Effector CD4-positive, alpha-beta T cell (primary cell): ENCODE measurements at places on chromosomes 7 and 10.

- DNase-seq: no peak
Measured at GRCh38 chr10:124040451-124041188, 52.8 kb downstream of the CHST15 start.

- no peak for DNase-seq
Measured at GRCh38 chr7:152674860-152675758, 832 bp downstream of the XRCC2 start.

GRCh38 chr10:120480065-120480600, 23.1 kb downstream of the PLPP4 start:
- DNase-seq: no peak

- DNase-seq: no peak
Measured at GRCh38 chr10:62178568-62178967, 90.1 kb downstream of the RTKN2 start.

GRCh38 chr7:38545977-38546376, 85.2 kb downstream of the AMPH start:
- no peak for DNase-seq

GRCh38 chr10:30459283-30459682, 25.3 kb downstream of the MAP3K8 start:
- DNase-seq: no peak

DNA sequence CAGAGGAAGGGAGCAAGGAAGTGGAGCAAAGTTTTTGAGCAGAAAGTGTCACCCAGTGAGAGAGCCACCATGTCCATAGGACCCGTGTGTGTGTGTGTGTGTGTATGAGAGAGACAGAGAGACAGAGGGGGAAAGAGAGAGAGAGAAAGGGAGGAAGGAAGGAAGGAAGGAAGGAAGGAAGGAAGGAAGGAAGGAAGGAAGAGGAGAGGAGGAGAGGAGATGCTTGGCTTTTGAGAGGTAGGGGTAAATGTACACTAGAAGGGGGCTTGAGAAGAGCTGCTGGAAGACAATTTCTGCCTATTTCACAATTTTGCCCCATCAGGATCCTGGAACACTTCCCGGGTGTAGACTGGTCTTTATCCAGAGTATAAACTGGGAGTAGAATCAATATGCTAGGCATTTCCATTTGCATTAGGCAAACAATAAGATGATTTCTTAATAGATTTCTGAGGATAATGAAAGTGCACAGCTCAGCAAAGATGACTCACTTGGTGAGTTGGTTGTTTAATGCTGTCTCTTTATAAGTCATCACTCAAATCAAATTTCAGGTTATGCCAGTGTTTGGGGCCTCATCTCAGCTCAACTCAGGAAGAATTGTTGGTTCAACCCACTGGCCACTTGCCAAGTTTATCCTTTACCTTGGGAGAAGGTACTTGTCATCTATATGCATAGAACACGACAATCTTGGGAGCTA, 70.0 kb upstream of the FAM13C start:
- no peak for DNase-seq

- DNase-seq: no peak
Measured at GRCh38 chr7:94330269-94331020, 64.2 kb upstream of the COL1A2 start.

DNA sequence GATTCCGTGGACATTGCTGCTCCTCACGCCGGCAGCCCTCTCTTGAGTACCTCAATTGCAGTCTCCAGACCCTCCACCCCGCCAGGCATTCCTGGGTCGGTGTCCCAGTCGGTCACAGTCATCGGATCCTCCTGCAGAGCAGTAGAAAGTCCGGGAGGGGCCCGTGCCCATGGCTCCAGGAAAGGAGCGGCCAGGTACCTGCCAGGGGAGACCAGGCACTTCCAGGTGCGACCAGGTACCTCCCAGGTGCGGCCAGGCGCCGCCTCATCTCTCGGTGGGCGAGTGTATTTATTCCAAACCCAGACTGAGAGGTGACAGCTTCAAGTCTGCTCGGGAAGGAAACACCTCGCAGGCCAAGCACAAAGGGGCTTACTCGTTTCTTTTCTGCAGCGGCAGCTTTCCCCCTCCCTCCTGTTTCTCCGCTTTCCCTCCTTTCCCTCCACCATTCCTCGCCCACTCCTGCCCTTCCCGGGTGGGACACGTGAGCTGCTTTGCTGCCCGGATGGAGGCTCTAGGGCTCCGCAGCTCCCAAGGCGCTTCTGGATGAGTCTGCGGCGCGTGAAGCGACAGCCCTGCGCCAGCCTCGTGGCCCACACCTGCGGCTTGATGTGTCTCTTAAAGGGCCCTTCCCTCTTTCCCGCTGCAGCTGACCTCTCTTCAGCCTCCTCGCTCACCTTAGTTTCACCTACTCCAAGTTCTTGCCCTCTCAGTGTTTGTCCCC, 39.4 kb upstream of the AGK start:
- no peak for DNase-seq

- no peak for DNase-seq
Measured at GRCh38 chr10:17747883-17748550, 4.0 kb upstream of the TMEM236 start.

DNA sequence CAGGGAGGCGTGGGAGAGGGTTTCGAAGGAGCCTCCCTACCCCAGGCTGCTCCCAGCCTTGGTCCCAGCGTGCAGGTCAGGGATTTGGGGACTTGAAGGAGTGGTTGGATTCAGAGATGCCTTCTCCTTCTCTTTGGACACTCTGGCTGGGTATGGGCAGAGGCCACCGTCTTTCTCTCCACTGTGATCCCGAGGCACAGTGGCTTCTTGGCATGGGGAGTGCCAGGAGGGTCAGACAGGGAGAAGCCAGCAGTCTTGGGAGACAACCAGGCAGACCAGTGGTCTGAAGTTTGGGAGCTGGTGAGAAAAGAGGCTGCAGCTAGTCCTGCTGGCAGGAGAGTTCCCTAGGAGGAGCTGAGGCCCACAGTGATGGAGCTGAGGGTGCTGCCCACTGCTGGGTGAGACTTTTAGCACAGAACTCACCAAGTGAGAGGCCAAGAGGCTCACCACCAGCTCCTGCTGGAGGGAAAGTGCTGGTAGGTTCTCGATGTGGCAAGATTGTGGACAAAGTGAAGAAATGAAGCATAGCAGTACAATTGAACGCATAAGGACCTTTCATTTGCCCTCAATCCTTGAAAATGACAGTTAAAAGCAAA, 35.2 kb upstream of the WDFY4 start:
- DNase-seq: no peak

- DNase-seq: no peak
Measured at GRCh38 chr7:152733286-152733934, 26.1 kb upstream of the ACTR3B start.

DNA sequence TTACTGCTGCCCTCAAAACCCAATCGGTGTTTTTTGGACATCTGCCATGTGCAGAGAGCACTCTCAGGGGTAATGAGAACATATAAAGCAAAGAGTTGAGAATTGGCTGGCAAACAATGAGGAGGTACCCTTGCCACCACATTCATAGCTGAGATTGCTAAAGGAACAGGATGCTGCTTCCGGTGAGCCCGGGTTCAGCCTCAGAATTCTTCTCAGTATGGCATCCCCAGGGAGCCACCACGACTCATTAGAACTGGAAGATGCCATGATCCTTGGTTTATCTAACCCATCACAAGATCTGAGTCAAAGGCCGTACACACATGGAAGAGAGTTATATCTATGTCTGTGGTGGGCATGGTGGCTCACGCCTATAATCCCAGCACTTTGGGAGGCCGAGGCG, 174.4 kb downstream of the ARID5B start:
- no peak for DNase-seq

- DNase-seq: no peak
Measured at GRCh38 chr7:95330204-95330960, 6.0 kb upstream of the PON1 start.

GRCh38 chr7:108497082-108497725, 28.7 kb downstream of the PNPLA8 start:
- DNase-seq: peak; percentile 30

GRCh38 chr10:45353186-45353585, 20.8 kb upstream of the ALOX5 start:
- DNase-seq: no peak

- no peak for DNase-seq
Measured at GRCh38 chr7:108650467-108650866, 80.8 kb downstream of the DNAJB9 start.

- no peak for DNase-seq
Measured at GRCh38 chr10:22436526-22436892, 91.2 kb downstream of the SPAG6 start.

DNA sequence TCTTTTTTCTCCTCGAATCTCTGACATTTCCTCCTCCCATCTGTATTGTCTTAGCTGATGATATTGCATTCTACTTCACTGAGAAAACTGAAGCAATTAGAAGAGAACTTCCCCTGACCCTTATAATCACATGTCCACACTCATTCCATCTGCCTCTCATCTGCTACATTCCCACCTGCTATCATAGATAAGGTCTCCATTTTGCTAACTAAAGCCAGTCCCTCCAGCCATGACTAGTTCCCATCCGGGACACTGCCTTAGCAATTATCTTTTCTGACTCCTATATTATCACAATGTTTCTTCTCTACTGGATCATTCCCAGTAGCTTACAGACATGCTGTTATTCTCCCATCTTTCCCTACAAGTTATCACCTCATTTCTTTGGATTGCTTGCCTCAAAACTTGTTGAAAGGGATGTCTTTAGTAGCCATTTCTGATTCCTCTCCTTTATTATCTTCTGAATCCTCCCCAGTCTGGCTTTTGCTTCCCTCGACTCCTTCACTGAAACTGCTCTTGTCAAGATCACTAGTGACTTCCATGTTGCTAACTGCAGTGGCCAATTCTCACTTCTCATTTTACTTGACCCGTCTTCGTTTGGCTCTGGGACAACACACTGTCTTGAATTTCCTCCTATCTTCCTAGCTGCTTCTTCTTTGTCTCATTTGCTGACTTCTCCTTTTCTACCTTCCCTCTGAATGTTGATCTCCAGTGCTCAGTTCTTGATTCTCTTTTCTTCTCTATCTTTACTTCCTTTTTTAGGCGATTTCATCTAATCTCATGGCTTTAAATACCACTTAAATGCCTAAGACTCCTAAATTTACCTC, 35.9 kb downstream of the FZD1 start:
- DNase-seq: no peak

GRCh38 chr7:4831723-4832495, 29.9 kb downstream of the PAPOLB start:
- DNase-seq: no peak

DNA sequence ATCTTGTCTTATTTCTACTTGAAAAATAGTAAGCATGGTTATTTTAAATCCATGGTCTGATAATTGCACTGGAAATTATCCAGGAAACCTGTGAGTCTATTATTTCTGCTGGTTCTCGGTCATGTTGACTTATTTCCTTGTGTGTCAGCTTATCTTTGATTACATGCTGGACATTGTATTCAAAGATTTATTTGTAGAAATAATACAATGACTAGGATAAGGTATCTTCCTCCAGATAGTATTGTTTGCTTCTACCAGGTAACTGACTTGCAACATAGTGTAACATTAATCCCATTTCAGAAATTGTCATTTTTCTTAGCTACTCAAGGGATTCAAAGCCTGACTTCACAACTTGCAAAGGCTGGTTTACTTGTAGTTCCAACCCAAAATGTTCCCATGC, 33.4 kb downstream of the PLXNA4 start:
- DNase-seq: no peak

- DNase-seq: no peak
Measured at GRCh38 chr7:81791568-81792518, 22.0 kb upstream of the HGF start.

- DNase-seq: no peak
Measured at GRCh38 chr7:77649716-77650349, 46.4 kb upstream of the RSBN1L start.

DNA sequence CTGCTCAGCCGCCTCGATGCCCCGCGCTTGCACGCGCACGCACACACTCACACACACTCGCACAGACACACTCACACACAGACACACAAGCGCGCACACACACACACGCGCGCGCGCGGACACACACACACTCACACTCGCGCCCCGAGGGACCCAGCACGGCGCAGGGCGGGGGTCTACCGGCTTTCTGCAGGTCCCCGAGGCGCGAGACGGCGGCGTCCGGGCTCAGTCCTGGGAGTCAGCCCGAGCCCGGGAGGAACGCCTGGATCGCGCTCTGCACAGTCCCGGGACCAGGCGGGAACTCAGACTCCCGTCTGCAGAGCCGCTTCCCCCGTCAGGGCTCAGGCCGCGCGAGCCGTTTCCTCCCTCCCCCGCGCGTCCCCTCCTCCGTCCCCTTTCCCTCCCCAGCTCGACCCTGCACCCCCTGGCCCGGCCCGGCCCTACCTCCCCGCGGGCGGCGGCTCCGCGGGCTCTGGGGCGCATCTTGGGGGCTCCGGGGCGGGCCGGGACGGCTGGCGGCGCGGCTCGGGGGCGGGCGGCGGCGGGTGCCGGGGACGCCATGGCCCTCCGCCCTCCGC, 464 bp downstream of the DENND2A start:
- no peak for DNase-seq

- DNase-seq: peak; percentile 16
Measured at GRCh38 chr7:42876182-42877068, 35.4 kb downstream of the C7orf25 start.

DNA sequence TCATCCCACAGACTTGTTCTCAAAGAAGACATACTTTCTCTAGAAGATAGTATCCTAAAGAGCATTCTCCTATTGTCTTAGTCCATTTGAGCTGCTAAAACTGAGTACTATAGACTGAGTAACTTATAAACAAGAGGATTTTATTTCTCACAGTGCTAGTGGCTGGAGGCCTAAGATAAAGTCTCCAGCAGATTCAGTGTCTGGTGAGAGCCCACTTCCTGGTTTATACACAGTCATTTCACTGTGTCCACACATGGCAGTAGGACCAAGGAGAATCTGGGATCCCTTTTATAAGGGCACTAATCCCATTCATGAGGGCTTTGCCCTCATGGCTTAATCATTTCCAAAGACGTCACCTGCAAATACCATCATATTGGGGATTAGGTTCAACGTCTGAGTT, 68.7 kb downstream of the LRRC17 start:
- no peak for DNase-seq

DNA sequence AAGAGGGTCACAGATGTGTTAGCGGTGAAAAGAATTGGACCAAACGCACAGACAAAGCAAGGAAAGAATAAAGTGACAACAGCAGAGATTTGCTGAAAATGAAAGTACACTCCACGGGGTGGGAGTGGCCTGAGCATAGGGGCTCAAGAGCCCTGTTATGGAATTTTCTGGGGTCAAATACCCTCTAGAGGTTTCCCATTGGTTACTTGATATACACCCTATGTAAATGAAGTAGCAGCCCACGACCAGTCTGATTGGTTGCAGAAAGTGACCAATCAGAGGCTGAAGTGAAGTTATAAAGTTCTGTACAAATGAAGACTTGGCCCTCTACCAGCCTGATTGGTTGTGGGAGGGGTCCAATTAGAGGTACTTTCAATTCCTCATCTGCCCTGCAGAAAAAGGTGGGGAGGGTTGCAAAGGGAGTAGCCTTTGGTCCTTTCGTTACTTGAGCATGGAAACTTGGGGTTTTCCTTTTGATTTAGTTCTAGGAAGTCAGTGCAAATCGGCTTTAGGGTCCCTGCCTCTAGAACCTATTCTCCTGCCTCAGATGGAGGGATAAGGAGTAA, 125.6 kb upstream of the PRPS1L1 start:
- DNase-seq: no peak
